Umbilical cord (tissue), 2 donors: ENCODE measurements at places on chromosomes 13 and 19. TPM values are rescaled to one million over a fixed set of nuclear protein-coding genes. Genes with fewer than 3 reads are reported as not detected.

DNA sequence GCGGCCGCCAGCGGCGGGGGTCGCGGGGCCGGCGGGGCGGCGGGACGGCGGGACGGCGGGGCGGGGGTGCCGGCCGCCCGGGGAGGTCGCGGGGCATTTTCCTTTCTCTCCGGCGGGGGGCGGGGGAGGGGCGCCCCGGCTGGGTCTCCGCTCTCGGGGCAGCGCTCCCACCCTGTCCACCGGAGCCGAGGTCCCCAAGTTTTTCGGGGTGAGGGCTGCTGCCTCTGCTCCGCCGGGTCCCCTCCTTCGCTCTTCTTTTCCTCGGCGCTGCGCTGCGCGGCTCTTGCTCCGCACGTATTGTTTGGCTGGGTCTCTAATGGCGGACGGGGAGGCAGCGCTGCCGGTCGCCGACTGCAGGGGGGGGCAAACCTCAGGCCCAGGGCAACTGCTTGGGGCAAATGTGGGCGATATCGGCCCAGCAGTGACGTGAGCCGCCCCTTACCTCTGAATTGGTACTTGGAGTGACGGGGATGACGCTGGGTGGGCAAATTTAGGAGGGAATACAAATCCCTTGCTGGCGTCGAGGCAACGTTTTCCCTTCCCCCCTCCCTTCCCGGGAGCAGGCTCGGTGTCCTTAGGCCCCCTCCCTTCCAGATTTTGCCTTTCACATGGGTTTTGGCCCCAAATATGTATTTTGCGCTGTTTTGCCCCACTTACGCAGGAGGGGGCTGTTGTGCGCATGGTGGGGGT lies 759 bp downstream of the ZMYM2 start:
- peak; percentile 61 for DNase-seq

DNA sequence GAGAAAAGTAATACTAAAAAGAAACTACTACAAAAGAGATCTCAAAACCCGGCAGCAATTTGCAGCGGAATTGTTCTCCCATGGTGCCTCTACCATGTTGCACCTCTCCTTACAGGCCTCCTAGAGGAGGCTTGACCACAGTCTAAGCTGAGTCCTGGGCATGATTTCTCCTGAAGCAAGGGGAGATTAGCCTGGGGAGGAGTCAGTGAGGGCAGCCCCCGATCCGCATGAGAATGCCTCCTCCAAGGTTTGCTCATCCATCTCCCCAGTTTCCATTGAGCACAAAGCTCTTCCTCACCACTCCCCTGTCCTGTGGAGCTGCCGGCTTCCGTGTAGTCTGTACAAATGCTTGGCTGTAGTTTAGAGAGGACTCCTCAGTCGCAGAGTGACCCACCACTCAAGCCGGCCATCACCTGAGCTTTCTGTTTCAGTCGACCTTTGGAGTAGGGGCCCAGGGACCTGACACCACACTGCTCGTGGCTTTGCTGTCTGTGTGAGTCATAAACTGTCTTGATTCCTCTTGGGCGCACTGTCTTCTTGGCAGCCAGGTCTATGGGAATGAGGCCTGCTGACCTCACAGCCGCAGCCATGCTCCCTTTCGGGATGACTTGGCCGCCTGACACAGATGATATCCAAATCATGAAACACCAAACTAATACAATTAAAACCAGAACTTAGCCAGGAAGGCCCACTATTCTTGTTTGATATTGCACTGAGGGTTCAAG lies 72.3 kb downstream of the C1QTNF9 start:
- DNase-seq = no peak

- peak; percentile 93 for DNase-seq
These were observed 18.2 kb downstream of the LSM4 start for GRCh38 chr19:18304458-18305310.

ZNF626 gene
- 29.1 TPM for total RNA-seq

BEST2 gene
- not detected for total RNA-seq

ATP1A3 gene
- total RNA-seq = 3.4 TPM

DNA sequence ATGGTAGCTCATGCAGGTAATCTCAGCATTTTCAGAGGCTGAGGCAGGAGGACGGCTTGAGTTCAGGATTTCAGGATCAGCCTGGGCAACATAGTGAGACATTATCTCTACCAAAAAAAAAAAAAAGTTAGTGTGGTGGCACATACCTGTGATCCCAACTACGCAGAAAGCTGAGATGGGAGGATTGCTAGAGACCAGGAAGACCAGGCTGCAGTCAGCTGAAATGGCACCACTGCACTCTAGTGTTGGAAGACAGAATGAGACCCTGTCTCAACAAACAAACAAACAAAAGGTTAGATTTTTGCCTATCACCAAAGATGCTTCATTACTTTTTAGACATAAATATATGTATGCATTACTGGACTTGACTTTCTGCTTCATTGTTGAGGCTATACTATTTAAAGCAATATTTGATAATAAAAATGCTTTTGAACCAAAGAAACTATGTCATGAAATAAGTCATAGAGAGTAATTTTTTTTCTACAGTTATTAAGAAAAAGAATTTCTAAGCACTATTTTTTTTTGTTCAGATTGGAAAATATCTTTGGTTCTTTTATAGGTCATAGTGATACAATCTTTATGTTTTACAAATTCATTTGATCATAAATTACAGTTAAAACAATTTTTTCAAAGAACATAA lies 1180.1 kb upstream of the ATXN8OS start:
- peak; percentile 50 for DNase-seq

RANBP3 gene
- 38.8 TPM for total RNA-seq

SH3GL1 gene
- 21.9 TPM for total RNA-seq

ACTL9 gene
- not detected for total RNA-seq

GRCh38 chr13:51682686-51683085 lies 98.4 kb downstream of the WDFY2 start:
- no peak for DNase-seq

TMEM238 gene
- total RNA-seq = 8.9 TPM

DNA sequence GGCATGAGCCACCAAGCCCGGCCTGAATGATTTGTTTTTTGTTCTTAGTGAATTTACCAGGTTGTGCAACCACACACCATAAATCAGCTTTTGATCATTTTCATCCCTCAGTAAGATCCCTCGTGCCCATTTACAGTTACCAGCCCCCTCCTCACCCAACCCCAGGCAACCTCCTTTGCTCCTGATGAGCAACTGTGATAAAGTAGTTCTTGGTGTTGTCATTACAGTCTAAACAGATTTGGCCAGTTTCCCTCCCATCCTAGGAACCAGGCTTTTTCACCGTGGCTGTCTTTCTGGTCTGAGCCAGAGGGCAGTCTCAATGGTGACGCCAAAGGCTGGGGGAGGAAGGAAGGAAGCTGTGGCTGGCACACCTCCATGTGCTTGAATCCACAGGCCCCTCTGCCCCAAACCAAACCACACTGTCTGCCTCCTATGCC lies 61.2 kb upstream of the WDFY2 start:
- DNase-seq = no peak

DNA sequence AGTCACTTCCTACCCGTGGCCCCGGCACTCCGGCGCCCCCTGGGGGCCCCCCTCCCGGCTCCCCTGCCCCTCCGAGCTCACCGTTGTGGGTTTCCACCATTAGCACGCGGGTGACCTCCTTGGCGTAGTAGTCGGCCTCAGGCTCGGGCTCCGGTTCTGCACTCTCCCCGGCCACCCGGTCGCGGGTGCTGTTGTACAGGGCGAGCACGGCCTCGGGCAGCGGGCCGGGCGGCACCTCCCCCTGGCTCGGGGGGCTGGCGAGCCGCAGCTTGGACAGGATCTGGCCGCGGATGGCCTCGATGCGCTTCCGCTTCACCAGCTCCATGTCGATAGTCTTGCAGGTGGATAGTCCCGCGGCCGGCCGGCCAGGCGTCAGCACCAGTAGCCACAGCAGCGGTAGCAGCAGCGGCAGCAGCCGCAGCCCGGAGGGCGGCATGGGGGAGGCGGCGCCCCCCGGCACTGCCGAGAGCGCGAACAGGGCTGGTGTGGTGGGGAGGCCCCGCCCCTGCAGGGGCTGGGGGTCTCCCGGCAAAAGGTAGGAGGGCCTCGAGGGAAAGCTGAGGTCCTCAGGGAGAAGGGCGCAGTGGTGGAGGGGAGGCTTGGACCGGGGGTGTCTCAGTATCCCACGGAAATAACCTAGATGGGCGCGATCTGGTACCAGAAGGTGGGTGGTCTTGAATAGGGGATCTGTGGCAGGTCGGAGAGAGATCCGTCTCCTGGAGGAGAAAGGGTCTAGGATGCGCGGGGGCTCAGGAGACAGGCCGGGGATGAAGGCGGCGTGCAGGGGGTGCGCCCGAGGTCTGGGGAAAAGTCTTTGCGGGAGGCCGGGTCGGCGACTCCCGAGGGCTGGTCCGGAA lies 885 bp downstream of the TGFB1 start:
- DNase-seq = peak; percentile 60

- DNase-seq = peak; percentile 58
These were observed 179.8 kb downstream of the TBC1D4 start for GRCh38 chr13:75302071-75302698.

GRCh38 chr13:37985281-37985680 lies 115.7 kb upstream of the TRPC4 start:
- no peak for DNase-seq

DNA sequence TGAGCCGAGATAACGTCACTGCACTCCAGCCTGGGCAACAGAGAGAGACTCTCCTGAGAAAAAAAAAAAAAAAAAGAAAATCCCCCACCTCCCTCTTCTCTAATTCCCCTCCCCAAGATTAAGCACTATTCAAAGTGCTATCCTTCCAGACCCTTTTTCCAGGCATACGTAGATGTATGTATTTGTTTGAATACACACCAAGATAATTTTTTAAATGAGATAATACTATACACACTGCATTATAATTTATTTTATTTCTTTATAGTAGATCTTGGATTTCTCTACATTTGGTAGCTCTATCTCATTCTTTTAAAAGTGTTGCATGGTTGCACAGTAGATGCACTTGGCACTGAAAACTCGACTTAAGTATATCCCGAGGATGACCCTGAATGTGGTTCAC lies 32.5 kb downstream of the CAB39L start:
- no peak for DNase-seq

- peak; percentile 45 for DNase-seq
These were observed 5.0 kb downstream of the MVB12A start for GRCh38 chr19:17424743-17425365.

- DNase-seq = no peak
These were observed 9.4 kb upstream of the TMPRSS9 start for GRCh38 chr19:2350656-2351055.

LRRC8E gene
- 0.48 TPM for total RNA-seq

DNA sequence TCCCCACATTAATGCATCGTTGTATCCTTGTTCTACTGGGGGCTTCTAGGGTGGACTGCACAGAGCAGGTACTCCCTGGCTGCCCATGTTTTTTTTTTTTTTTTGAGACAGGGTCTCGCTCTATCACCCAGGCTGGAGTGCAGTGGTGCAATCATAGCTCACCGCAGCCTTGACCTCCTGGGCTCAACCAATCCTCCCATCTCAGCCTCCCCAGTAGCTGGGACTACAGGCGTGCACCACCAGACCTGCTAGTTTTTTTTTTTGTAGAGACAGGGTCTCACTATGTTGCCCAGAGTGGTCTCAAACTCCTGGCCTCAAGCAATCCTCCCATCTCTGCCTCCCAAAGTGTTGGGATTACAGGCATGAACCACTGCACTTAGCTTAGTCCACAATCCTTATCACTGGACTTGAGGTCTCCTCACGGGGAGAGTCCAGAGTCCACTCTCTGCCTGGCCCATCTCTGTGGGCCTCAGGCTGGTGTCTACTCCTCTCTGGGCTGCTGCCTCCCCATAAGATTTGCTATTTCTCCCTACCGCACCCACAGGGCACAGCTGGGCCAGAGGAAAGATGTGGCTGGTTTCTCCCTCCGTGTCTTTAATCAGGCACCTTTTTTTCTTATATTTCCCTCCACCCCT lies 50.4 kb upstream of the CYP4F8 start:
- no peak for DNase-seq

CILP2 gene
- 20.5 TPM for total RNA-seq

- no peak for DNase-seq
These were observed 13.1 kb downstream of the AP2A1 start for GRCh38 chr19:49779731-49780555.

ZNF534 gene
- total RNA-seq = 6.5 TPM

DNA sequence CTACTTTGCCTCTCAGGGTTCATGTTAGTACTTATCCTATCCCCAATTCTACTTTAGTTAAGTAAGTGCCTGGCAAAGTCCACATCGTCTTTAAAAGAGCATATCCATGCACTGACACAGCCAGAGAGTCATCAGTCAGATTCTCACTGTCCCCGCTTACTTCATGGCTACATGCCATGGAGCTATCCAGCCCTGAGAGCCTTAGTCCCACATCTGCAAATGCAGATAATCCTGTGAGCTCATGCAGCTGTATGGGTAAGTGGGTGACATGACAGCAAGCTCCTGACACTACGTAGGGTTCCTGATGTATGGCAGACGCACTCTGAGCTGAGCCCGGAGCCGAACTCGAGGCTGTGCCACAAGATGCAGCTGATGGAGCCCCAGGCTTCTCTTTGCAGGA lies 661.5 kb downstream of the LIG4 start:
- peak; percentile 44 for DNase-seq

PRSS57 gene
- total RNA-seq = not detected

DNA sequence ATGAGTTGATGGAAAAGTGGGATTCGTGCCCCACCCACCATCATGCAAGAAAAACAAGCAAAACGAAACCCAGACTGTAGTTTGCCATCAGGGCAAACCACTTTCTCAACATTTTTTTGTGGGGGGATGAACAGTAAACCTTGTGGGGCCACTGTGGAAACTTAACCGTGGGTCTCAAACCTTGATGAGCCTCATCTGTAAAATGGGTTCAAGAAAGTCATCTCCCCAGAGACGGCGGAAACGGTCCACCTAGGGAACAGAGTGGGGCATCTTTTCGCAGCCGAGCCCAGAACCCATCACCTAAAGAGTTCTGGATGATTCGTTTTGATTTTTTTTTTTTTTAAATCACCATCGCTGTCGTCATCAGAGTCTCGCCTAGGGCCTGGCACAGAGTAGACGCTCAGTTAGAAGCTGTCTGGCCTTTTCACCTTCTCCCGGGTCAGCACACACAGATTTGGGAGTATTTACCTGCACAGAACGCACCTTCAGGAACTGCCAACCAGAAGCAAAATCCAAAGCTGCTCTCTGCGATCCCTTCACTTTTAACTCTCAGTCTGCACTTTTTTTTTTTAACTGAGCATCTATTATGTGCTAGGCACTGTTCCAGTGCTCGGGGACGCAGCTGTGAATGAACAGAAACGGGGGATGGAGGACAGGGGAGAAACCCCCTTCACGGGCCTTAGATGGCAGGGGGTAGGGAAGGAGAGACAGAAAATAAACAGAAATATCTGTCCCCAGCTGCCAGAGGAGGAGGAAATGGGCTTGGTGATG lies 69.8 kb downstream of the CELF5 start:
- DNase-seq = no peak

GRCh38 chr13:64684685-64685431 lies 2545.3 kb downstream of the PCDH9 start:
- DNase-seq = no peak

CALR3 gene
- total RNA-seq = not detected
